ENCODE measurements at places on chromosomes 5 and 9.
A peak's percentile ranks its signal among the peaks of the same experiment; 100 is the strongest.

DNA sequence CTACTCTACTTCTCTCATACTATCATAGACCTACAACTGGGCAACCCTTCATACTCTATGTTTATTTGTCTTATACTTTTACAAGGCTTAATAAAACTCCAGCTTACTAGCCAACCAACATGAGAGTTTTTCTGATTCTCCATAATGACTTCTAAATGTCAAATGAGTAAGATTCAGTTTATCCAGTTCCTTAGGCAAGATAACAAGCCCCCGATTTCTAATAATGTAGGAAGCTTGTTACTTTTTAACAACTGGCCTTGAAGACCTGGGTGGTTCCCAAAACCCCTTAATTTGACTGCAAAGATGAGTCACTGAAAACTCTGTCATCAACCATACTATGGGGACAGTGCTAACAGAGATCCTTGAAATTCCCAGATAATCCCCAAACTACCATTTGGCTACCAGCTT lies 294.6 kb upstream of the ACTBL2 start:
- DNase-seq = no peak

GRCh38 chr9:36798350-36799065 lies 225.8 kb downstream of the MELK start:
- DNase-seq = no peak

DNA sequence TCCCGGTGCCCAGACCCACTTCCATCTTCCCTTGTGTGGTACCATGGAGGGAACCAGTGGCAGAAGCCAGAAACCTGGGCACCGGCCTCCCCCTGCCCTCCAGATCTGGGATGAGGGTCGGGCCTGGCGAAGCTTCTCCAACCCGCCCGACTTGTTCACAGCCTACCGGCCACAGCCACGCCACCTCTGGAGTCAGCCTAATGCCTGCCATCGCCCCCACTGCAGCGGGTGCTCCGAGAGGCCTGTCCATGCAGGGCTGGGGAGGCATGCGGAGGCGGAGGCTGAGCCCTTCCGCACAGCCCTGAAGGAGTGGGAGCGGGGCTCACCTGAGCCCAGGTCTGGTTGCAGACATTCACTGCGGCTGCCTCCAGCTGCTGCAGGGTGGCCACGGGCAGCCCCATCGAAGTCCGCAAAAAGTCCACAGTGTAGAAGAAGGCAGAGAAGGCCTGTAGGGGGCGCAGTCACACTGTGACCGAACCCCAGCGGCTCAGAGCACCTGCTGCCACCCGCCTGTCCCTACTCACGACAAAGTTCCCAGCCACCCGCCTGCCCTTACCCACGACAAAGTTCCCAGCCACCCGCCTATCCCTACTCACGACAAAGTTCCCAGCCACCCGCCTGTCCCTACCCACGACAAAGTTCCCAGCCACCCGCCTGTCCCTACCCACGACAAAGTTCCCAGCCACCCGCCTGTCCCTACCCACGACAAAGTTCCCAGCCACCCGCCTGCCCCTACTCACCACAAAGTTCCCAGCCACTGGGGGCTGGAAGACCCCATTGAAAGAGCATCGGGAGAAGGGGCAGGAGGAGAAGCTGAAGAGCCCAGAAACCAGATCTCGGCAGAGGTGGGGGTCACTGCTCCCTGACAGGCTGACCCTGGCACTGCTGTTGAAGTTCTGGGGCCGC lies 3.8 kb upstream of the NPDC1 start:
- DNase-seq = peak; percentile 36

DNA sequence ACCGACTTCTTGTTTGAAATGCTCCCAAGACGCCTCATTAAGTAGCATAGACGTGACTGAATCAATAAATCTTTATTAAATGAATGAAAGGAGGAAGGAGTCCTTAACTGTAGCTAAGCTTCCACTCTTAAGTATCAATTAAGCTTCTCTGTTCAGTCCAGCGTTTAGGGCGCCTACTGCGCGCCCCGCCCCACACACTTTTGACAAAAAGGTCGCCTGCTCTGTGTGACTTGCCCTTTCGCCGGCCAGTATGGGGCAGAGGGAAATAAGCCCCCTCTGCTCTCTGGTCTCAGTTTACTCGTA lies 662 bp upstream of the DOLPP1 start:
- DNase-seq = no peak

DNA sequence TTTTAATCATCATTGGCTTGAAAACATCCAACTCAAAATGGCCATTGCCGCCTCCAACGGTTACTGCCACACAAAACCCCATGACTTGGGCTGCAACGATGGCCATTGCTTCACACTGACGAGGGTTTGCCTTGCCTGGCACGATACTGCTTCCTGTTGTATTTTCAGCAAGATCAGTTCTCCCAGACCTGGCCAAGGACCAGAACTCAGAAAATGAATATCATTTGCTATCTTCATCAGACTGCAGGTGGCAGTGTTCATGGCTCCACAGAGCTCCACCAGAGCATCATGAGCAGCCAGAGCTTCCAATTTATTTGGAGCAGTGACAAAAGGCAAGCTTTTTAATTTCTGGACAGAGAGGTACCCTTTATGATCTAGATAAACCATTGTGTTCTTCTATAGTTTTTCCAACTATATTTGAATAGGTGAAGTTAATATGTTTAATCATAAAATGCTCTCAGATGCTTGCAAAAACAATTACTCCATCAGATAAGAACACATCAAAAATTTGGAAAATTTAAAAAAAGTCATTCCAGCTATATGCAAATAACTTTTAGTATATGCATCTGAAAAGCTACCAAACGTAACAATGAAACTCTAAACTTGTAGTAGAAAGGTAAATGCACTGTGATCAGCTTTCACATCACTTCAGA lies 10.4 kb downstream of the AMACR start:
- DNase-seq = peak; percentile 89

DNA sequence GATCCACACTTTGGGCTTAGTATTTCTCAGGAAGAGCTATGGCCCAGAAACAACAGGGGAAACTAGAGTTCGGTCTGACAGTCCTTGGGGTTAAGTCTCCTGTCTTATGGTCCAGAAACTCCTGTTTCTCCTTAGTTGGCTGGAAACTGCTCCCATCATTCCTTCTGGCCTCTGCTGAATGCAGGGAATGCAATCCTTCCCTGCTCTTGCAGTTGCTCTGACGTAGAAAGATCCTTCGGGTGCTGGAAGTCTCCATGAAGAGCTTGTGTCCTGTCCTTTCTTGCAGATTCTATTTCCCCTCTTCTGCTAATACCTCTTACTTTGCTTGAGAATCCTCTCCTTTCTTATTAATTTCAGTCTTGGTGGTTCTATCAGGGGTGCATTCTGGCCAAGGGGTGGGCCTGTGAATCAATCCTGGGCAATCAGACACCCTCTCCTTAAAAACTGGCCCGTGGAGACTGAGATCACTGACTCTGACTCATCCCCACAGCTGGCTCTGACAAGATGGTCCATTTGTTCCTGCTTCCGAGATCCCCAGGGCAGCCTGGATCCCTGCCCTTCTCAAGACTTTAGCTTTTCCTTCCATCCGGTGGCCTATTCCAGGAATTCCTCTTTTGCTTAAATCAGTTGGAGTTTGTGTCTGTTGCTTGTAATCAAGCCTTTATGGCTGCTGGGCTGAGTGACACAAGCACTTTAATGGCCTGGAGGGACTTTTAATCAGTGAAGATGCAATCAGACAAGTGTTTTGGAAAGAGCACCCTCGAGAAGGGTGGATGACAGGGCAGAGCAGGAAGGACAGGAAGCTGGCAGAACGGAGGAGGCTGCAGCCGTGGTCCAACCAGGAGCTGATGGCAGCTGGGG lies 23.7 kb downstream of the PTGS1 start:
- peak; percentile 96 for DNase-seq

DNA sequence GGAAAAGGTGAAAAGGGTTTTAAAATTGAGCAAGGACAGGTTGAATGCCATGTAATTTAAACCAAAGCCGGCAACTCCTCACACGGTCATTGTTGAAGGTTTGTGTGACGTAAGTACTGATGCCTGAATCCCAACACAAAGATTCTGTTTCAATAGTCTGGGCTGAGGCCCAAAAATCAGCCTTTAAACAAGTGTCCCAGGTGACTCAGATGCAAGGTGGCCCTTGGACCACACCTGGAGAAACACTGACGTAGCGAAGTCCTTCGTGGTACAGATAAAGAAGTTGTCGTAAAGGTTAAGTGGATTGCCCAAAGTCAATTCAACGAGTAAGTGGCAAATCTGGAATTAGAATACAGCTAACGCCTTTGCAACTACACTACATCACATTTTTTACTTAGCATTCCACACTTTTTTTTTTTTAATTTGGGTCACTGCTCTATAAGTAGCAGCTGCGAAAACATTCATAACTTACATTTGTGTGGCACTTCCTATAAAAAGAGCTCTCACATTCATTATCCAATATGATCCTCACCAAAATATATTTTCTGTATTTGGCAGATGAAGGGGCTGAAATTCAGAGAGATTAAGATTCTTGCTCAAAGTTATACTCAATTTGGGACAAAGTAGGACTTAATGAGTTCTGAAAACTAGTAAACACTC lies 111.3 kb downstream of the LPAR1 start:
- DNase-seq = no peak

DNA sequence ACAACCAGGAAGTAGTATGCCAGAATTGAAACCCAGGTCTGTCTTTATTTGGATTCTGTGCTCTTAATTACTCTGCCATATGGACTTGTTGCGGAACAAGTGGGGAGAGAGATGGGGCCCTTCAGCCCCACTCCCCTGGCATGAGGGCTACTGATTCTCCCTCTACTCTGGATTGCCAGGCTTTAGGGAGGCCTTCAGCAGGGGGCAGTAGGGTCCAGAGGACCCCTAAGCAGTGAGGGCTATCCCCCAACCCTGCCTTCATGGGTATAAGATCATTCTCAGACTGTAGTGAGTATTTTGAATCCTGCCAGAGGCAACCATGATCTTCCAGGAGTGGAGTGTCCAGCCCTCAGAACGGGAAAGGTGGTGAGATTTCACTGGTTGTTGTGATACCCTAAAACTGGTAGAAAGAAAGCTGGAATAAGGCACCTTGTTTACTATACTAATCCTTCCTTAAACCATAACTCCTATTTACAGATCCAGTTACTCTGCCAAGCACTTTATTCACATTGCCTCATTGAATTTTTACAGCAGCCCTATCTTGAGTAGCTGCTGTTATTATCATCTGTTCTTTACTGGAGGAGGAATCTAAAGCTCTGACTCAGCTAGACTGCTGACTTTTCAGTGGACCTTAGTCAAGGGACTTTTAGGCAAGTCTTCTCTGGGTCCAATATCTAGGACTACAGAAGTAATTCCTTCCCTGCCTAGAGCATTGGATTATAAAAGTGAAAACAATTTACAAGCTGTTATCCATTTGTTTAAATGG lies 31.3 kb upstream of the LARP1 start:
- DNase-seq = peak; percentile 49

DNA sequence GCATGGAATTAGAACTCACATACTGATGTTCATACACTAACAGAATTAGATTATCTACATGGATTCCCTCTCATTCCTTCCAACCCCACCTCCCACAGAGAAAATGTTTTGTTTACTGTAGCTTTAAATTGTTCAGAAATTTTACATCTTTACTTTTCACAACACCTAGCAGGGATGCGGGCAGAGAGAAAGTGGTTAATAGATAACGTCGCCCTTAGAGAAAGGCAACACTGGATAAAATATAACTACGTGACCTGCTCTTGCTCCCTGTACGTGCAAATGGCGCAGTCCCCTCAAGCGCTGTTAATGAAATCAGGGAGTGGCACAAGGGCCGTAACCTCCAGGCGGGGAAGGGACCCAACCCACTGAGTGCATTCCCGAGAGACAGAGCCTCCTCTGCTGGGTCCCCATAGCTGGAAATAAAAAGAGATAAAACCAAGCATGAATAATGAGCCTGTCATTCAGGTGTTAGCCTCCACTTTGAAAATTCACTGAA lies 125.3 kb upstream of the DAPK1 start:
- no peak for DNase-seq

- peak; percentile 96 for DNase-seq
Measured at GRCh38 chr5:151740336-151740942, 18.0 kb downstream of the ATOX1 start.

DNA sequence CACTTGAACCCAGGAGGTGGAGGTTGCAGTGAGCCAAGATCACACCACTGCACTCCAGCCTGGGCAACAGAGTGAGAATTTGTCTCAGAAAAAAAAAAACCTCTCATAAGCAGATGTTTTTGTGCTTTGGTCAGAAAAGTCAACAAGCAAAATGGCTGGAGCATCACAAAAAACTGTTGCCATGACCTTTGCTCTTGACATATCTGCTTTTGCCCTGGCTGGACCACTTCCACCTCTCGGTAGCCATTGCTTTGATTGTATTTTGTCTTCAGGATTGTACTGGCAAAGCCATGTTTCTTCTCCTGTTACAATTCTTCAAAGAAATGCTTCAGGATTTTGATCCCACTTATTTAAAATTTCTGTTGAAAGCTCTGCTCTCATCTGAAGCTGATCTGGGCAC lies 67.0 kb downstream of the MTMR12 start:
- DNase-seq = no peak

Data from fibroblast of mammary gland (primary cell).